ENCODE measurements at places on chromosomes 6 and 20.
A peak's percentile ranks its signal among the peaks of the same experiment; 100 is the strongest.

- H3K4me1 ChIP-seq, result no peaks in the 10 kb centered on the region
- no peak overlapping the region for H3K4me3 ChIP-seq
- DNase-seq, result no peak
- no peaks in the 10 kb centered on the region for H3K27me3 ChIP-seq
- no peaks in the 10 kb centered on the region for H3K36me3 ChIP-seq
Measured at GRCh38 chr6:1850840-1851157, 241.1 kb downstream of the FOXC1 start.

DNA sequence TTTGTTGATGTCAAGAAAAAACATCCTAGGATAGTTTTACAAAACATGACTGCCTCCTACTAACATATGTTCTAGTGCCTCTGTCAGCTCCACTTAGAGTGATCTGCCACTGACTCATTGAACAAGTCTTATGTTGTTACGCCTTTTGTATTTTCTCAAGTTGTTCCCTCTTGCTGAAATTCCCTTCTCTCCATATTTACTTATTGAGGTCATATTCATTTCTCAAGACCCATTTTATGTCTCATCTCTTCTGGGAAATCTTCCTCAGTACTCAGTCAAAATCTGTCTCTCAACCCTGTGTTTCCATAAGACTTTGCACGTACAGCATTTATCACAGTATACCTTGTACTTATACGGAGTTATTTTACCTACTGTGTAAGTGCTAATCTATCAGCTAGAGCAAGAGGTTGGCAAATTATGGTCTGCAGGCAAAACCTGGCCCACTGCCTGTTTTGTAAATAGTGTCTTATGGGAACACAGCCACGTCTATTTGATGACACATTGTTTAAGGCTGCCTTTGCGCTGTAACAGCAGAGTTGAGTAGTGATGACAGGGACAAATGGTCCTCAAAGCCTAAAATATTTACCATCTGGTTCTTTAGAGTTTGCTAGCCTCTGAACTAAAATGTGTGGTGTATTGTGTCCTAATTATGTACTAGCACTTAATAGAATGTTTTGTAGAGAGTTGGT, 83.4 kb downstream of the ADGRB3 start:
- H3K4me1 ChIP-seq, result no peaks in the 10 kb centered on the region
- H3K4me3 ChIP-seq, result no peak overlapping the region
- no peaks in the 10 kb centered on the region for H3K36me3 ChIP-seq
- H3K27ac ChIP-seq, result no peak overlapping the region
- DNase-seq, result no peak
- H3K27me3 ChIP-seq, result no peaks in the 10 kb centered on the region

DNA sequence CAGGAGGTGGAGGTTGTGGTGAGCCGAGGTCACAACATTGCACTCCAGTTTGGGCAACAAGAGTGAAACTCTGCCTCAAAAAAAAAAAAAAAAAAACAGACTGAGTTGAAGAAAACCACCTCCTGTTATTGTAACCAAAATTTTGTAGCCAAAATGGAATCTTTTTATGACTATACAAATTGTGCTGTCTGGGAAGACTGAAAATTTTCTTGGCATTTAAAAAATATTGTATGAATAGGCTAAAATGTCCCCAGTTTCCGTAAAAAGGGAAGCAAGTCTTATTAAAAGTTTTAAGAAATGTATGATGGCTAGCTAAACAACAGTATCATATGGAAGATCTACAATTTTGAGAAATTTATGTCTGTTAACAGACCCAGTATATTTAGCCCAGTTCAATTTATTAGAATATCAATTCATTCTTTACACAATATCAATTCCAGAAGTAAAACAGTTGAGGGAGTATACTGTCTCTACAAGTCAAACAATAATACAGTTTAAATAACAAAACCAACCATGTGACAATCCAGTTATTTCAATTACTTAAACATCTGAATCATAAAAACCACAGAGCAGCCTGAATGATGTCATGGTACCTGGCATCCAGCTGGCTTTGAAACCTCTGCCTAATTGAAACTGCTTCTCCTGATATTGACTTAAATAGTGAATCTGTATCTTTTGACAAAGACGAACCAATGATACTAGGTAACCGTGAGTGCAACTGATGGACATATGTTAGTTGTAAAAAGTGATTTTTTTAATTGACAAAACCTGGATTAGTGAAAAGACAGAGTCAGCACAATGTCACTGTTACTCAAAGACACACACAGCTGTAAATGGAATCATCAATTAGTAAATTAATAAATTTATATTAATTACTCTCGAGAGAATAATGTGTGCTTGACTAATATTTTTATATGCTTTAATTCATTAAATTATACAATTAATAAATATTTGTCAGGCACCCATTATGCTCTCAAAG, 166.6 kb upstream of the MARCKS start:
- DNase-seq, result no peak
- H3K4me1 ChIP-seq, result no peaks in the 10 kb centered on the region
- no peaks in the 10 kb centered on the region for H3K36me3 ChIP-seq
- no peak overlapping the region for H3K27ac ChIP-seq

- H3K27ac ChIP-seq, result peak overlapping the region; percentile 85
- DNase-seq, result no peak
- H3K27me3 ChIP-seq, result no peaks in the 10 kb centered on the region
- peaks cover 35% of the 10 kb centered on the region for H3K36me3 ChIP-seq
Measured at GRCh38 chr20:35699957-35700624, 886 bp downstream of the ROMO1 start.

- H3K4me1 ChIP-seq, result no peaks in the 10 kb centered on the region
- H3K27me3 ChIP-seq, result no peaks in the 10 kb centered on the region
- no peak for DNase-seq
- no peak overlapping the region for H3K4me3 ChIP-seq
- H3K36me3 ChIP-seq, result no peaks in the 10 kb centered on the region
Measured at GRCh38 chr6:16803294-16804200, 42.3 kb upstream of the ATXN1 start.

GRCh38 chr6:140269591-140270165, 895.2 kb upstream of the CITED2 start:
- H3K4me3 ChIP-seq, result no peak overlapping the region
- no peaks in the 10 kb centered on the region for H3K4me1 ChIP-seq
- H3K36me3 ChIP-seq, result no peaks in the 10 kb centered on the region
- H3K27me3 ChIP-seq, result no peaks in the 10 kb centered on the region
- no peak overlapping the region for H3K27ac ChIP-seq
- DNase-seq, result no peak

DNA sequence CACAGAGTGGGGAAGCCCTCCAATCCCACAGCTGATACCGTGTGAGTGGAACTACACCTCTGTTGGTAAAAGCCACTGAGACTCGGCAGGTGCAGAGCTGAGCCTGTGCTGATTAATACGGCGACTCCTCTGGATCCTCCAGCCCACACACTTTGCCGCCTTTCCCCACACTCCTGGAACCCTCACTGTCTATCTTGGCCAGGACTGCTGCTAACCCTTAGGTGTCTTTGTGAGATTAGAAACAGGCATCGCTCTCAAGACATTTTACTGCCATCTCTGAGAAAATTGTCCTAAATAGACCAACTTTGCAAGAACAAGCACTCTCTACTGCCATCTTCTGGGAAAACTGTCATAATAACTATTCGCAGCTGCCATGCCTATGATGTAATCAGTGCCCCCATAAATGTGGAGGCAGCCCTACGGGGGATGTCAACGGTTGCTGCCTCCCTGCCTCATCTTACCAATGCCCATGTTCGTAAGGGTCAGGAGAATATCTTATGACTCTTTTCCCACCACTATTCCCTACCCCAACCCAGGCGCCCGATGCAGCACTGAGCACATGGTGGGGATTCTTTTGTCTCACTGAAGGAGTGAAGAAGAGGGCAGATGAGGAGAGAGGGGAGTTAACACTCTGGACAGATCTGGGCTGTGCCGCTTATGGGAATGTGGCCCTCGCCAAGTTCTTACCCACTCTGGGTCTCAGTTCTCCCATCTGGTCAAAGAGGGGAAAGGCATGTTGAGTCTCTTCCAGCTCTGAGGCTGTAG, 26.1 kb upstream of the KCNB1 start:
- no peaks in the 10 kb centered on the region for H3K36me3 ChIP-seq
- no peak overlapping the region for H3K27ac ChIP-seq
- H3K4me1 ChIP-seq, result no peaks in the 10 kb centered on the region
- no peak overlapping the region for H3K4me3 ChIP-seq
- H3K27me3 ChIP-seq, result peaks cover 3% of the 10 kb centered on the region

- H3K27me3 ChIP-seq, result no peaks in the 10 kb centered on the region
- peaks cover 5% of the 10 kb centered on the region for H3K36me3 ChIP-seq
- no peak overlapping the region for H3K27ac ChIP-seq
- DNase-seq, result no peak
Measured at GRCh38 chr6:169783971-169784820, 32.8 kb downstream of the ERMARD start.

Data from effector memory CD4-positive, alpha-beta T cell (primary cell).